ENCODE measurements at places on chromosomes 2 and 18.

- no peak for DNase-seq
Measured at GRCh38 chr2:19700861-19701585, 200.8 kb downstream of the TTC32 start.

DNA sequence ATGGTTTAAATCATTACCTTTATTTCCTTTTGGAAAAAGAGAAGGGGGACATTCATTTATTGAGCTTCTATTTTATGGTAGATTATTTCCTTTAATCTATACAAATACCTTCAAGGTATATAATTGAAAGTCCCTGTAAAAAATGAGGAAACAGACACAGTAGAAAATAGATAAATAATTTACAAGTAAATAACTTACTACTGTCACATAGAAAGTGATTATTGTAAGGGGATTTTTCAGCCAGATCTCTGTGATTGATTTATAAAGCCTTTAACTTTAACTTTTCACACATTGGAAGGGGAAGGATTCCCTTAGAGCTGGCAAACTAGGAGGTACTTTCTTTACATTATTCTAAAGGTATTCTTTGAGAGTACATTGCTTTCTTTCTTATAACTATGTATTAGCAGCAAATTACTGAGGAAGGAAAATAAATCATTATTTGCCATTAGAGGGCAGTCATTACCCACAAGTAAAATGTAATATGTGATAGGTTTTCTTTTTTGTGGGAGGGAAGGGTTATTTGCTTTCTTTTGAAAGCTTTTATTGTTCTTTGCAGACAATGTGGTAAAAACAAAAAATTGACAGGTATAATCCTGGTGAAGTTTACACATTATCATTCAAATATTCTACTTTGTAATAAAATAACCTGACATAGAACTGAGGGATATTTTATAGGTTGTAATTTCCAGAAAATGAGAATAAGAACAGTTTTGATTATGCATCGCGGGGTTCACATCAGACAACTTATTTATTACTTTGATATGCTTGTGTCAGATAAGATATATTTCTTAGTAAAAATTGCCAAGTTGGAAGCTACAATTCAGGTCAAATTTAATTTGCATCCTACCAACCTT is 24.8 kb upstream of the RPE start:
- peak; percentile 21 for DNase-seq

GRCh38 chr2:120991441-120991840 is 255.8 kb downstream of the GLI2 start:
- DNase-seq = no peak

DNA sequence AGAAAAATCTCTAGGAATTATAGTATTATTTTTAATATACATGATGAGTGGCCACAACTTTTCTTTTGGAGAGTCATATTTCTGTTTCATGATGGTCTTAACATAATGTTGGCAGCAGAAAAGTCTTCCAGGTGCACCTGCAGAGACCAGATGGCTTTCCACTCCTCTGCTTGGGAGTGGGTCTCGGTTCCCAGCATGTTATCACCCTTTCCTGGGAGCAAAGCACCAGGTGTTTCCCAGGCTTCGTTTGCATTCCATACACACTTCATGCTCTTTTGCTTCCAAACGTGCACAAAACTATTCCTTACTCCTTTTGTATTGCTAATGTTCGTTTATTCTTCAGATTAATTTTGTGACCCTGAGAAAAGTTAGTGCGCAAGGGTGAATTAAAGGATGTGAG is 305.2 kb downstream of the CDH2 start:
- DNase-seq = peak; percentile 84

- DNase-seq = no peak
Measured at GRCh38 chr2:28395334-28396061, 2.8 kb downstream of the FOSL2 start.

DNA sequence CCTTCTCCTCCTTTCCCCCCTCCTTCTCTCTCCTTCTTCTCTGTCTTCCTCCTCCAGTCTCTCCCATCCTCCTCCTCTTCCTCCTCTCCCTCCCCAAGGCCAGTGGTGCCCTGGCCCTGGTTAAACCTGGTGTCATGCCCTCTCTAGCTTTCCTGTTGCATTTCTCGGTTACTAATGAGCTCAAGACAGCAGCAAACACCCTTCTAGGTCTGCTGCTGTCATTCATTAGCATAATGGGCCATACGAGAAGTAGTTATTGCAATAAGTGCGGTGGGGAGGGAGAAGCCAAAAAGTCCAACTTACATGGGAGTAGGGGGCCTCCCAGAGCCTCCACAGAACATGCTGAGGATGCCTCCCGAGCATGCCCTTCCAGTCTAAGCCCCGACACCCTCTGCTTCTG is 177.2 kb downstream of the CELF4 start:
- DNase-seq = no peak

DNA sequence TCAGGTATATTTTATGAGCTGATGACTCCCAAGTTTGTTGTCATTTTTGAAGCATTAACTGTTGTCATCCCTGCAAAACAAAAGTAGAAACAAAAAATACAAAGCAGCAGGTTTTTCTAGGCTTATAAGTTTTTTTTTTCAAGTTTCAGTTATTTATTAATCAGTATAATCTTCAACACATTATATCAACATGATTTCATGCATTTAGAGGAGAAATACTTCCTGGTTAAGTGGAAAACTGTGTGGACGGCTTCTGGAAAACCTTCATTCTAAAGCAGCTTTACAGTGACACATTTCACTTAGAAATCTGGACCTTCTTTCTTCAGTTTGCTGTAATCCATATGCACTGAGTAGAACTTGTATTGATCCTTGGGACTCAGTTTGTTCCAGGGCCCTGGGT is 34.6 kb upstream of the CD28 start:
- DNase-seq = no peak

DNA sequence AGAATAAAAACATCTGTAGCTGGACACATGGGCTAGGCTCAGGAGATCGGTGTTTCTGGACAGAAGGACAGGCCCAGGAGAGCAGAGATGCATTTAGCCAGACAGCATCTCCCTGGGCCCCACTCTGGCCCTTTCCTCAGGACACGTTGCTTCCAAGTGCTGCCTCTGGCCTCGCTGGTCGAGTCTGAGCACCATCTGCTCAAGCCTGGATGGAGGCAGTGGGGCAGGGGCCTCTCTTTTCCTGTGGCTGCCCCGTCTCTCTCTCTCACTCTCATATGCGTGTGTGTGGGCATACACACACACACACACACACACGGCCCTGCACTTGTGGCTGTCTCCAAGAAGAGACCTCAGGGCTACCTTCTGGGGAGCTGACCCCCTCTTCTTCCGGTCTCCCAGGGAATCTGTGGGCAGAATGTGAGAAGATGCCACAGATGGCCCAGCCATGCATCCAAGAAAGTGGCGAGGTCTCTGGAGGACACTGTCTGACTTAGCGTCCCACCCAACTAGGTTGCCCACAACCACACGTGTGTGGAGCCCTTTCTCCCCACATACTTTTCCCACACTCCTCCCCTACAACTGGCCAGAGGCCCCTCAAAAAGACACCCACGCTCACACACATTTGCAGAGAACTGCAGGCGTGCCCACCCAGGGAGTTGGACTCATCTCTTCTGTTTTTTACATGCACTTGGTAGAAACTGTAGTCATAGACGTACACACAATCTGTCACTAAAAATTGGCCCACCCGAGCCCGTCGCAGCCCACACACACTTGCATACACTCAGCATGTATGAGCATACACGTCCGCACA is 19.9 kb downstream of the CELF4 start:
- no peak for DNase-seq

DNA sequence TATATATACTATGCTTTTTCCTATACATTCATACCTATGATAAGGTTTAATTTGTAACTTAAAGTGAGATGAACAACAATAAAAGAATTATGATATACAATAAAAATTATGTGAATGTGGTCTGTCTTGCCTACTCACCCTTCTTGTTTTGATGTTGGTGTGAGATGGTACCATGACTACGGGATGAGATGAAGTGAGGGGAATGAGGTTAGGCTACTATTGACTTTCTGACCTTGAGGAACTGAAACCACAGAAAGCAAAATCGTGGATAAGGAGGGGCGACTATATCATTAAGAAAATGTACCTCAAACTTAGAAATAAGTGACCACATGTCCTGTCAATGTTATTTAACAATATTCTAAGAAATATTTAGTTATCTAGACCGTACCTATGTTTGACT is 103.9 kb upstream of the PPP1CB start:
- no peak for DNase-seq

DNA sequence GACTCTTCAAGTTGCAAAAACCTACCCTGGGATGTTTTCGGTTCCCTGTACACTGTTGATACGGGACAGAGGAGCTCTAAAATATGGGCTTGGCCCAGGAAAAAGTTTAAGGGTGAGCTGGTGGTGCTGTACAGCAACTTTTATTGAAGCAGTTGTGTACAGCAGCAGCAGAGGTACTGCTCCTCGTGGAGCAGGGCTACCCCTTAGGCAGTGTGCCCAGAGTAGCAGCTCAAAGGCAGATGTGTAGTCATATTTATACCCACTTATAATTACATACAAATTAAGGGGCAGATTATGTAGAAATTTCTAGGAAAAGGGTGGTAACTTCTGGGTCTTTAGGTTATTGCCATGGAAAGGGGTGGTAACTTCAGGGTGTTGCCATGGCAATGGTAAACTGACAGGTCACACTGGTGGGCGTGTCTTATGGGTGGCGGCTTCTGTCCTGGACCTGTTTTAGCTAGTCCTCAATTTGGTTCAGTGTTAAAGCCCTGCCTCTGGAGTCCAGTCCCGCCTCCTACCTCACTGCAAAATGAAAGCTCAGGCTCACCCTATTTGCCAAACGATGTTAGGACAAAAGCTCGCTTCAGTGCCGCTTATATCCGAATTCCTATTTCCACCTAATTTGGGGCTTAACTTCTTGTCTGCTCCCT is 203.2 kb downstream of the ETAA1 start:
- DNase-seq = no peak

- DNase-seq = no peak
Measured at GRCh38 chr18:24538414-24539264, 78.2 kb downstream of the HRH4 start.

DNA sequence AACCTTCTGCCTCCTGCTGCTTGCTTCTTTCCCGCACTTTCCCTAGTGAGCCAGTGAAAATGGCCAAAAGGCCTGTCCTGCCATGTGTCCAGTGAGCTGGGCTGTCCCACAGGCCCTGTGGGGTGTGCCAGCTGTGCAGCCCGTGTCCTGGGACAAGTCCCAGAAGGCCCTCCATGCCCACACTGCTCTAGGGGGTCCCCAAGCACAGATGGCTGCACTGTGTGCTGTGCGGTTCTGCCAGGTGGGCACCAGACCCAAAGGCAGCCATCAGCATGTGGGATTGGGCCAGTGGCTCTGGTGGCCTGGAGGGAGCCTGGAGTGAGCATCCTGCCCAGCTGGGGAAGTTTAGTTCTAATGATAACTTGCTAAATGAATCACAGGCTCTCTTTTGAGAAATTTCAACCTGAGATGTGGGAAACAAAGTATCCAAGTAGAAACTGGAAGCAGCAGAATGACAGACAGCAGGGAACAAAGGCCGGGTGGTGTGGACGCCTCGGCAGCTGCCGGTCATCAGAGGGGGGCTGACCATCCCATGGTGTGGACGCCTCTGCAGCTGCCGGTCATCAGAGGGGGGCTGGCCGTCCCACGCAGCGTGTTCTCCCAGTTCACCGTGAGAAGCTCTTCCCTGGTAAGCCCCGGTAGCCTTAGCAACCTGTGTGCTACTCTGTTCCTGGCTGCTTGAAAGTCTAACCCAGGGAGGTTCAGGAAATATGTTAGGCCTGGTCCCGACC is 9.9 kb upstream of the CNDP2 start:
- no peak for DNase-seq

DNA sequence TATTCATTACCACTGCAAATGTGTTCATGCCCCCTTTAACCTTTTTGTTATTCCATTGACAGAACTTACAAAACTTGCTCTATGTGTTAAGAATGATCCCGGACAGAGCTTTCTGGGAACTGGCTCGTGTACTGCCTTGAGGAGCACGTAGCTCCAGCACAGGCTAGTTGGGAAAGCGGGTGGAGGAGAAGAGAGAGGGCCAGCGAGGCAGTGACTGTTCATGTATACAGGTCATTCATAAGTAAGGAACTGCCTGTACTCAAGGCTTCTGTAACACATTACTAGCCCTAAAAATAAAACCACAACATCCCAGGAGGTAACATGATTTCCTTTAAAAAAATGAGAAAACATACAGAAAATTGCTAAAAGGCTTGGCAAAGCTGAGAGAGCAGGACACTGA is 109.0 kb downstream of the STK39 start:
- DNase-seq = no peak

GRCh38 chr2:180823546-180824141 is 156.8 kb upstream of the UBE2E3 start:
- no peak for DNase-seq

DNA sequence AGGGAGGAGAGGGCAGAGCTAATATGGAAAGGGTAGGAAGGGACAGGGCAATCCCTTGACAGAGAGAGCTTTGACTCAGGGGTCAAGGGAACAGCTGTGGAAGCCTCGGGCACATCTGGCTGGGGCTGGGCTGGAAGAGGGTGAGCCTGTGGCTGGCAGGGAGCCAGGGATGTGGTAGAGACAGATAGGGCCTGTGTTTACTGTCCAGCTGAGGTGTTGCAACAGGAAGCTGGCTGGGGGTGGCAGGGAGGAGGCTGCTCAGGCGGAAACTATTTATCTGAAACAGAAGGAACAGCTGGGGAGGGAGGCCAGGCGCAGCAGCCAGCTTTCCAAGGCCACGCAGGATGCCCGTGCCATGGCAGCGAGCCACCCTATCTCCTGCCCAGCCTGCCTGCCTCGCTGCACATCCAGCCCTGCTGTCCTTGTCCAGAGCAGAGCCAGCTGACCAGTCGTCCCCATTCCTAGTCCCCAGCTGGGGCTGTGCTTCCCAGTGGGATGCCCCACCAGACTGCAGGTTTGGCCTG is 264.7 kb downstream of the CYP26B1 start:
- DNase-seq = no peak

DNA sequence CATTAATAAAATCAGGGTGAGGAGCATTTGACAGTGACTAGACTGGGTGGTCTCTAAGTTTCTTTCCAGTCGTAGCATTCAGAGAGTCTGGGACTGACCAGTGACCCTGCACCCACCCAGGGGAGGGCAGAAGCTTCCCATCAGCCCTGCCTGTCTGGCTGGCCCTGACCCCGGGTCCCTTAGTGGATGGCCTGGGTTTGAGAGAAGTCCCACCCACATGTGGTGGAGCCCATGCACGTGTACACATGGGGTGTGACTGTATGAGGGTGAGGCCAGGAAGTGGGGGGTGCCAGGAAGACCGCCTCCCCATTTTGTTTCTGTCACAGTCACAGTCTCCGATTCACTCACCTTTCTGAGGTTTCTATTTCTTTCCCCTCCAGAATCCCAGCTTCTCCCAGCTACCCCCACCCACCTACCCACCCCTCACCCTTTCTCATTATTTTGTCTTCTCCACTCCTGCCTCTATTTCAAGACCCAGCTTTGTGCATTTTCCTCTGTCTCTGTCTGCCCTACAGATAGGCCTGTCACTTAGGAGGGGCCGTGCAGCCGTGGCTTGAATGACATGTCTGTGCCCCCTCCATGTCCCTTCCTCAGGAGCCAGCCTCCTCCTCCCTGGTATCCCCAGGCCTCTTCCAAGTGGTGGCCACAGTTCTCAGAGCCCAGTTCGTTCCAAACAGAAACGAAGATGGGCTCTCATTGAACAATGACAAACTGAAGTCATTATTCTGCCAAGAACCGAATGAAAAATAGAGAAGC is 13.6 kb downstream of the CIB4 start:
- no peak for DNase-seq
